GM23338 (cell line): ENCODE measurements at places on chromosomes 11 and 22.

DNA sequence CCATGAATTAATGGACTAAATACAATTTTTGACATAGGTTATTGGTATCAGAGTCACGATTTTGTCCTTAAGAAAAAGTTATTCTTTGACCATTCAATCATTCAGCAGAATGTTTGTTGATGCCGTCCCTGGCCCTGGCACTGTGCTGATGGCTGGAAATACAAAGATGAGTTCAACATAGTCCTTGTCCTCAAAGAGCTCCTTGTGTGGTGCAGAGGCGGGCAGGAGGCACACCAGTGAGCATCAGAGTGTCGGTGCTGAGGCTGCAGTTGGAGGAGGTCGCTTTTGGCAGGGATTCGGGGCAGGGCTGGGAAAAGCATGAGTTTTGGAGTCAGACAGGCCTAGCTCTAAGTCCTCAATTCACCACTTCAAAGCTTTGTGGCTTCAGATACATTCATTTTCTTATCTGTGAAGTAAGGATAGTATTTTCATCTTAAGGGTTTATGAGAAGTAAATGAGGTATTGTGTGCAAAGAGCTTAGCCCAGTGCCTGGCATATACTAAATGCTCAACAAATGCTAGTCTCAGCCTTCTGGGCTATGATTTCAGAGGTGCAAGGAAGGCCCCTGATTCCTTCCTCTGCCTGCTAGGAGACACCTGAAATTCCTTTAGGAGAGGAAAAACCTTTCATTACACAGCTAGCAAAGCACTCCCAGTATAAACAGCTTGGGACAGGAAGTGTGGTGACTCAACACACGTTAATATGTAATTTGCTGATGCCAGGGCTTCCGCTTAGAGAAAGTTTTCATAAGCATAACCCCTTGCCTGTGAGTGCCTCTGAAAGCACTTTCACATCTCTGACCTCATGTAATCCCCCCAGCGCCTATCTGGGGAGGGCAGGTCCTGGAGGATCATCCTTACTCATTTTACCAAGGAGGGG is 113.8 kb downstream of the NECTIN1 start:
- no peak for DNase-seq

- DNase-seq, result peak; percentile 65
Observed at GRCh38 chr11:63277345-63277943, 34.0 kb upstream of the SLC22A25 start.

- no peak for DNase-seq
Observed at GRCh38 chr11:79198898-79199250, 242.0 kb downstream of the TENM4 start.

- no peak for DNase-seq
Observed at GRCh38 chr11:90556606-90557005, 333.8 kb upstream of the CHORDC1 start.

- DNase-seq, result peak; percentile 28
Observed at GRCh38 chr22:28882545-28882877, 861 bp upstream of the ZNRF3 start.

- no peak for DNase-seq
Observed at GRCh38 chr11:105111145-105111944, 28.2 kb downstream of the CARD18 start.

- no peak for DNase-seq
Observed at GRCh38 chr22:38312261-38312800, 4.9 kb downstream of the CSNK1E start.

DNA sequence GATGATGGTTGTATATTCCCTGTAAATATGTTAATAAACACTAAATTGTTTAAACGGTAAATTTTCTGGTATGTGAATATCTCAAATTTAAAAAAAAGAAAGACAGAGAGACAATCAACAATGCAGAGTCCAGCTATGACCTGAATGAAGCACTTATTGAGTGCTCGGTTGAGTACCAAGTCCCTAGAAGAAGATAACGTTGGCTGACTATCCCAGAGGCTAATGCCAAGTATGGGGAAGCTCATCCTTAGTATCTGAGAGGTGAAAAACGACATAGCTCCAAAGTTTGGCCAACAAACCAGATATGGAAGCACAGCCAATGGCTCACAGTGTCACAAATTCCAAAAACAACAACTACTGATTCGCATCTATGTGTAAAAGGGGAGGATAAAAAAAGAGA is 71.3 kb downstream of the RSF1 start:
- no peak for DNase-seq

GRCh38 chr11:96125400-96125799 is 201.5 kb upstream of the MTMR2 start:
- no peak for DNase-seq

DNA sequence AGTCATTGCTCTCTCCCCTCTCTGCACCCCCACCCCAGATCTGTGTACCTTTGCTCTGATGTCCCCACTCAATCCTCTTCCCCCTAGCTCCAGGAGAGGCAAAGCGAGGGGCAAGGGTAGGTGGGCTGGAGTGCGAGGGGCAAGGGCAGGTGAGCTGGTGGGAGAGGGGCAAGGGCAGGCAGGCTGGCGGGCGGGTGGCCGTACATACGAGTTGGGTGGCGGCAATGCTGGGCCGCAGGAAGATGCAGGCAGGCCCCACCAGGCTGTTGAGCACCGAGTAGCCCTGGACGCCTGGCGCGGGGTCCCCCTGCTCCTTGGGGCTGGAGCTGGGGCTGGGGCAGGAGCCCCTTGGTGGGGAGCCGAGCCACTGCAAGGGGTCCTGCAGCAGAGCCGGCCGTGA is 908 bp downstream of the CABP2 start:
- no peak for DNase-seq

- DNase-seq, result no peak
Observed at GRCh38 chr11:1636291-1636950, 6.8 kb downstream of the KRTAP5-5 start.

DNA sequence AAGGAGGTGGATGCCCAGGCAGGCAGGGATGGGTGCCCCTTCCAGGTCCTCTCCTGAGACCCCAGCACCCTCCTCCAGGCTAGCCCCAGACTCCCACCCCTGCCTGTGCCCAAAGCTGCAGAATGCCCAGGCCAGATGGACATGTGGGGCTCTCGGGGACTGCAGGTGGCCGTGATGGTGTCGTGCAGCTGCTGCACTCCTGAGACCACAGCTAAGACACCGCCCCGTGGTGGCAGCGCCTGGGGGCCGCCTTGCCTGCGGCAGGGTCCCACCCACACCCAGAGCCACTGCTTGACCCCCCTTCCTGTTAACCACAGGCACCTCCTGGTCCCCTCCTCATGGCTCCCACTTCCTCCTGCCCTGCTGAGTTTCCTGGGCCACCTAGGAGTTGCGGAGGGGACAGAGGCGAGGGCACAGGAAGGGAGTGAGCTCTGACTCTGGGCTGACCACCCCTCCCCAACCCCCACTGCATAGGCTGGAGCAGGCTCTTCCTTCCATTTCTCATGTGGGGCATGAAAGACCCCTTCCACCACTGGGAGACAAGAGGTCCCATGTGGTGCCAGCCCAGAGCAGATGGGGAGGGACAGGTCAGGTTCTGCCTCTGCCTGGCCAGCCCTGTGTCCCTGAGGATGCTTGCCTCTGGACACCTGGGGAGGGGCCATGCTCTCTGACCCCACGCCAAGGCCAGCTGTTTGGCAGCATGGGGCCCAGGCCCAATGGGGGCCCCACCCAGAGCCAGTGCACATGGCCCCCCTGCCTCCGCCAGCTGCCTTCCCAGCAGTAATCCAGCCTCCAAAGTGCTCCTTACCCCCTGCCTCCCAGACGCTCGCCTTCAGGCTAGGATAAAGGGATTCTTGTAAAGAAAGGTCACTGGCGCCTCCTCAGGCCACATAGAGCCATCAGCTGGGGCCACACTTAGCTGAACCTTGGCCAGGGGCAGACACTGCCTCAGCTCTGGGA is 29.3 kb downstream of the OSBPL5 start:
- peak; percentile 74 for DNase-seq

GRCh38 chr11:109512680-109513079 is 90.7 kb downstream of the C11orf87 start:
- no peak for DNase-seq
